Left colon (tissue), 2 donors: ENCODE measurements at places on chromosomes 6 and 20. TPM values are rescaled to one million over a fixed set of nuclear protein-coding genes. Genes with fewer than 3 reads are reported as not detected.
A peak's percentile ranks its signal among the peaks of the same experiment; 100 is the strongest.

The OGFR gene
- 39.5 TPM for total RNA-seq

The RIMS1 gene
- total RNA-seq = 0.43 TPM

The RRAGD gene
- 1.4 TPM for total RNA-seq

- no peak for DNase-seq
Observed at GRCh38 chr6:148516617-148517016, 174.0 kb downstream of the SASH1 start.

- DNase-seq = peak; percentile 65
Observed at GRCh38 chr20:58179432-58180099, 48.9 kb downstream of the ANKRD60 start.

GRCh38 chr20:20571068-20571780, 141.2 kb downstream of the RALGAPA2 start:
- no peak for DNase-seq

- no peak for DNase-seq
Observed at GRCh38 chr6:38783443-38784228, 68.5 kb downstream of the DNAH8 start.

- no peak for DNase-seq
Observed at GRCh38 chr6:4568138-4568537, 208.1 kb upstream of the CDYL start.

GRCh38 chr20:12528591-12529041, 480.2 kb upstream of the SPTLC3 start:
- DNase-seq = no peak

- no peak for DNase-seq
Observed at GRCh38 chr20:18734525-18735189, 78.9 kb upstream of the SCP2D1 start.

GRCh38 chr20:32534661-32535240, 50.4 kb downstream of the NOL4L start:
- peak; percentile 47 for DNase-seq

DNA sequence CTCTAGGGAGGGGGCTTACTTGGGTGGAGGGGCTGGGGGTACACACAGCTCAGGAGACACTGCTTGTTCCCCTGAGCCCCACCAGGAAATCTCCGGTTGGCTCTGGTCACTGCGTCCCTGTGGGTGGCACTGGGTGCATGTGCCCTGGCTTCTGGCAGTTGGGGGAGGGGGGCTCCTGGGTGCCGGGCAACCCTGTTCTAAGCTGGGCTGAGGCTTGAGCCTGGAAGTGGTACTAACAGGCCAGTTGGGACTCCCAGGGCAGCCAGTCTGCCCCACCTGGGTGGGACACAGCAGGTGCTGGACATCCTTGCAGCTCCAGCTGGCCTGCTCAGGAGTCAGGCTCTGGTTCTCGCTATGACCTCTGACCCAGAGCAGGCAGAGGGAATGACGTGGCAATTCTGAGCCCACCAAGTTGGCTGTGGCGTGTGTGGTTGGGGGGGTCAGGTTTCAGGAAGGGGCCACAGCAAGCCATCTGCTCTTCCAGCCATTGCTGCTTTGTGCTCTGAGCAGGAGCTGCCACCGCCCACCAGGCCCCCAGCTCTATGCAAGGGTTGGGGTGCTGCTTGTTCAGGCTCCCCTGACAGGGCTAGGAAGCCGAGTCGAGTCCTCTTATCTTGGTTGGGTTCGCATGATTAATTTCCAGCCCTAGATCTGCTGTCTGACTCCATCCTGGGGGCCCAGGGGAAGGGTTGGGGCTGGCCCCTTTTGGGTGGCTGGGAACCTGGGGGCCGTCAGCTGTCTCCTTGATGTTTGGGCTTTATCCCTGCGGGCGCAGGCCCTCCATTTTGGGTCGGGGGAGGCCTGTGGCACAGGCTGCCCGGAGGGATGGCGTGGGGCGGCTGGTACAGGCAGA, 590 bp downstream of the C20orf204 start:
- no peak for DNase-seq

DNA sequence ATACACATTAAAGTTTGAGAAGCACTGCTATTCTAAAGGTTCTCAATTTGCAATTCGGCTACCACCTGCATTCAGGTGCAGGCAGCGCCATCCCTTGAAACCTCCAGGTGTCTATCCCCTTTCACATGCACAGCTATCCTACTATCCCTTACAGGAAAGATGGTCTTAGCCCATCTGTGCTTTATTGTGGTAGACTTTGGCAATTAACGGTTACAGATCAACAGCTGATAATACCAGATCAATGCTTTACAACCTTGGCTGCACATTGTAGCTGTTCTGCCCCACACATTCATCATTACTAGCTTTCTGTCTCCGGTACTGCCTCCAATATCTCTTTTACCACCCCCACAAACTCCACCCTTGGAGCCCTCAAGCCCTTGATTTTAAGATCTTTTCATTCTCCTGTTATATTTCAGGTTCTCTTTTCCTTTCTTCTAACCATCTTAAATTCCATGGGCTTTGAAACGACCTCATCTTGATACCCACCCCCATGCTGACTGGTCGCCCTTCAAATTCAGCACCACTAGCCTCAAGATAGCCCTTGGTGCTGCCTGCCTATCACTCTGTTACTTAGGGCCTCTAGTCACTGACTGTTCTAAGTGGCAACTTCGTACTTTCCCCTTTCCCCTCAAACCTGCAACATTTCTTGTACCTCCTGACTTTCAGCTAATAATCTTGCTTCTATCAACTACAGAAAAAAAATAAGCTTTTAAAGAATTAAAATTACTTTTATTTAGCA, 50.8 kb downstream of the SPTLC3 start:
- no peak for DNase-seq

DNA sequence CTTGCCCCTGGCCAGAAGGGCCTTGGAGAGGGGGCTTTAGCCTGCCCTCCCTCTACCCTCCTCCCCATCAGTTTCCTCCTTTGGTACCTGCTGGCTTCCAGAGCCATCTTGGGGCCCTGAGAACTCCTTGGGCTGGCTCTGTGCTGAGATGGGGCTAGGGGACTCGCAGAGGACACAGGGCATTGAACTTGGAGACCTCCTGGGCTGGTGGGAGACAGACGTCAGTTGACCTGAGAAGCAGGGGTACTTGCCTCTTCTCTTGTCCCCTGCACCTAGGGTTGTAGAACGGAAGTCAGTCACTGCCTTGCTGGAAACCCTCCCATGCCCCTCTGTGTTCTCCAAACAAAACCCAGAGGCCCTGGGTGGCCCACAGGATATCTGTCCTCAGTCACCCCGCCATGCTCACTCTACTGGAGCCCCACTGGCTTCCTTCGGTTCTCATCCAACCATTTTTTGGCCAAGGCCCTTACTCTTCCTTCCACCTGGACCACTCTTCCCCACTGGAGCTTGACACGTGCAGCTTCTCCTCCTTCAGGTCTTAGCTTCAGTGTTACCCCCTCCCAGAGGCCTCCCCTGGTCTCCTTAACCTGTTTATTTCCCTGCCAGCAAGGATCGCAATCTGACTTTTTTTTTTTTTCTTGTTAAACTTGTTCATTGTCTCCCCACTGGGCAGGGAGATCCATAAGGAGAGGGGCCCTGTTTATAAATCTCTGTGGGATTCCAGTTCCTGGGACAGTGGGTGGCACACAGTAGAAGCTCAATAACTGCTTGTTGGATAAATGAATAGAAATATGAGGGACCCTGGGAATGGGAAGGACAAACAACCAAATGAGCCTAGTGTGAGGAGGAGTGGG, 971 bp downstream of the RBCK1 start:
- no peak for DNase-seq

- DNase-seq = no peak
Observed at GRCh38 chr6:107102414-107102805, 12.9 kb downstream of the BEND3 start.

GRCh38 chr20:39298571-39299506, 336.7 kb downstream of the DHX35 start:
- no peak for DNase-seq
